ENCODE measurements at places on chromosomes 1 and 21. TPM values are rescaled to one million over a fixed set of nuclear protein-coding genes. Genes with fewer than 3 reads are reported as not detected.

The ALX3 gene
- total RNA-seq: not detected

The OBSCN gene
- total RNA-seq: 99.3 TPM

The TMCC2 gene
- 4.7 TPM for total RNA-seq

The ZNF683 gene
- 2.4 TPM for total RNA-seq

The KCNA2 gene
- total RNA-seq: 0.22 TPM

- no peak for DNase-seq
Observed at GRCh38 chr21:32135401-32136363, 143.2 kb downstream of the MIS18A start.

- DNase-seq: no peak
Observed at GRCh38 chr1:113912594-113913311, 7.6 kb downstream of the DCLRE1B start.

DNA sequence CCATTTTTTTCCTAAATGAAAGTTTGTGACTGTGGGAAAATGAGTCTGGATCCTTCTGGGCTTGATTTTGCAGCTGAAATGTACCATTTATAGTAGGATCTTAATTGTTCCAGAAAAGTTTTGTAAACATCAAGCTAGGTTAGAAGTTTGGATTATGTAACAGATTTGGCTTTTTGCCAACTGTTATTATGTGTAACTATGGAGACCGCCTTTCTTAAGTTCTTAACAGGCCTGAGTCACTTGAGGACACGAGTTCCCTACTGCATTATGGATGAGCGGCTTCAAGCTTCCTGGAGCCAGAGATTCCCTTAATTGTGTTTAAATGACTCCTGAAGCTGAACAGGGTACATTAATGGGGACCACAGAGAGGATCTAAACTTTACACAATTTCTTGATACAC, 22.2 kb downstream of the SLC25A33 start:
- peak; percentile 45 for DNase-seq

GRCh38 chr1:188426561-188426960, 1597.8 kb downstream of the PLA2G4A start:
- DNase-seq: no peak

DNA sequence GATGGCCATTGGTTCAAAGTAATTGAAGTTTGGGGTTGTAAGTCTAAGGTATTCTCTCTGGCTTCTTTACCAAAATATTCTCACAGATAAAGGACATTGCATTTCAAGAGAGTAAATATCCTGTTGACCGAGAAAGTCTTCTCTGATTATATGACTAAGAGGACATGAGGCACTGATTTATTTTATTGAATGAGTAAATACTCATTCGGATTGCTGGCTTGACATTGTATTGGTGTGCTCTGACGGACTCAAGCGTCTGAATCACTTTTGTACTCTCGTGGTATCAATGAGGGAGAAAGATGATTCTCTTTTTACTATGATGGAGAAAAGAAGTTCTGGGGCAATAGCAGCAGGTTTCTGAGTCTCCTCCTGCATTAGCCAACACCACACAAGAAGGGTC, 205.3 kb upstream of the RRP15 start:
- no peak for DNase-seq

DNA sequence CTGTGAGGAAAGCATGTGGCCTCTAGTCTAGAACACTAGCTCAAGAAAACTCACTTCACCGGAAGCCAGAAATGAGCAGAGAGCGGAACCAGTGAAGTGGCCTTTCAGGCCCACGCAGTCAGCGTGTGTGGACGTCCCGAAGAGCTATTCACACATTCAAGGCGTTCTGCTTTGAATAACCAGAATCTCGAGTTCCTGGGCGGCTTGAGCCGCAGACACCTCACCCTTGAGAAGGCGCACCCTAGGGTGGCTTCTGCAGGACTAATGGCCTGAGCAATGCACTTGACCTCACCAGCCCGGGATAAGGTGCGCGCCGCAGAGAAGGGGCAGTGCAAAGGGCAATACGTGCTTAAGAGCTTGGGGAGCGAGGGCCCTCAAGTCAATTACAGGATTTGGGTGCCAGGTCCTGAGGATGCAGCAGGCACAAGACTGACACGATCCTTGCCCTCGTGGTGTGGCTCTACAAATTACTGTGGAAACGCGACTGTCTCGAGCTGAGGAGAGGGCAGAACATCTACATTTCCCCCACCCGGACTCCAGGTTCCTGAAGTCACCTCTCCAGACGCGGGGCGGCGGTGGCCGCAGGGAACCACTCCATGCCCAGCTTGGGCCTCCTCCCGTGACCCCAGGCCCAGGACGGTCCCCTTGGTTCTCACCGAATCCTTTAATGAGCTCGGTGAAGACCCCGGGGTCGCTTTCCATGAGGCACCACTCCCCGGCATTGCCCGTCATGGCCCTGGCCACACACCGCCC, 455 bp downstream of the UCHL5 start:
- peak; percentile 12 for DNase-seq

DNA sequence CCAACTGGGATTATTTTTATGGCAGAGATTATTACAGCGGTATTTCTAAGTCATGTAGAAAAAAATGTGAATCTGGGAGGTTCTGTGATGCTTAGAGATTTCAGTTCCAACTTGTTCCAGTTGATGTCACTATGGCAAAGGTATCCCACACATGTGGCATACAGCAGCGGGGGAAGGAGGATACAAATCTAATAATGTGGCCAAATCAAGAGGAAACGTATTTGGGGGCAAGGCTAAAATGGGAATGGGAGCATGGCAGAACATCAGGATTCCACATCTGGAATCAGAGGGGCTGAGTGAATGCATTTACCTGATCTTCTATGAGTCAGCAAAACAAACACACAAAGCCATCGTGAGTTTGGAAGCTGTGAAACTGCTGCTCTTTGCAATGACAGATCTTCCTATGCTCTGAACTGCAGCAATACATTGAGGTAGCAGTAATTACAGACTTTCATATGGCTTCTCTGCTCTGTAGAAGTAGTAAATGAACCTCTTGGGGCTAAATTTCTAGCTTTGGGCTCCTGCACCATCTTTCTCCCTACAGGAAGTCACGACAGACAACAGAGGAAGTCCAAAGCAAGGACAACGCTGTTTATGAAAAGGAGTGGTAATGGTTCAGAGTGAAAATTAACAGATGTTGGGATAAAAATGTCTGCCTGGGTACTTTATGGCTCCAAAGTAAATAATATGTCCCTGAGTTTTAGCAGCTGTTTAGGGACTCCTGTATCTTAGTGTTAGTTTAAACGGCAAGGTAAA, 55.5 kb downstream of the GABPA start:
- DNase-seq: no peak

GRCh38 chr1:38500891-38501290, 358.7 kb downstream of the RRAGC start:
- DNase-seq: no peak

DNA sequence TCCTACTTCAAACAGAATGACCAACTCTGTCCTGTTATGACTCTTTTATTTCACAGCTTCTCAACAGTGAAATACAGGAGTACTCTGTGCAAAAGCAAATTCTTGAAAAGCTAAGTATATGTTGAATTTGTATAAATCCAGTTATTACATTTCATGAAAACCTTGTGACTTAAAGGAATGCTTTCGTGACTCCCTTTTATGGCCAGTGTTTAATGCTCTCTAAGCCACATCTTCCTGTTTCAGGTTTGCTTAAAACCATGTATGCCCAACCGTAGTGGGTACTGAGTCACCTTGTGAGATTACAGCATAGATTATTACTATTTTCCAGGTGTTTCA, 40.2 kb upstream of the KIF1B start:
- no peak for DNase-seq

GRCh38 chr1:8818325-8818775, 910 bp upstream of the RERE start:
- no peak for DNase-seq

GRCh38 chr21:41147096-41147978, 20.6 kb upstream of the BACE2 start:
- DNase-seq: no peak

GRCh38 chr1:81730881-81731280, 69.9 kb upstream of the ADGRL2 start:
- DNase-seq: no peak

DNA sequence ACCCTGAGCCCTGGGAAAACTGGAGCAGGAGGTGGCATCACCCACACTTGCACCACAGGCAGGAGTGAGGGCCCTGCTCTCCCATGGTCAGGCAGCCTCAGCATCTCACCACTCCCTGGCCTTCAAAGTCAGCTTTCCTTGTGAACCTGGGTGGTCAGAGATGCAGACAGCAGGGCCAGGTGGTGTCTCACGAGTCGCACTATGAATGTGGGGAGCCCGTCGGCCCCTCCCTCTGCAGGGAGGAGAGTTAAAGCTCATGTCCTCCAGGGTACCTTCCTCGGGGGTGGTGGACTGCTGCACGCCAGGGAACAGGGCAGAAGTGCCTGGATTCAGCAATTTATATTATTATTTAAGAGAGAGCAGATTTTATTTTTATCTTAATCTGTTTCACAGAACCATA, 24.1 kb downstream of the ABCG1 start:
- no peak for DNase-seq

- no peak for DNase-seq
Observed at GRCh38 chr1:58883037-58883887, 99.4 kb upstream of the JUN start.

DNA sequence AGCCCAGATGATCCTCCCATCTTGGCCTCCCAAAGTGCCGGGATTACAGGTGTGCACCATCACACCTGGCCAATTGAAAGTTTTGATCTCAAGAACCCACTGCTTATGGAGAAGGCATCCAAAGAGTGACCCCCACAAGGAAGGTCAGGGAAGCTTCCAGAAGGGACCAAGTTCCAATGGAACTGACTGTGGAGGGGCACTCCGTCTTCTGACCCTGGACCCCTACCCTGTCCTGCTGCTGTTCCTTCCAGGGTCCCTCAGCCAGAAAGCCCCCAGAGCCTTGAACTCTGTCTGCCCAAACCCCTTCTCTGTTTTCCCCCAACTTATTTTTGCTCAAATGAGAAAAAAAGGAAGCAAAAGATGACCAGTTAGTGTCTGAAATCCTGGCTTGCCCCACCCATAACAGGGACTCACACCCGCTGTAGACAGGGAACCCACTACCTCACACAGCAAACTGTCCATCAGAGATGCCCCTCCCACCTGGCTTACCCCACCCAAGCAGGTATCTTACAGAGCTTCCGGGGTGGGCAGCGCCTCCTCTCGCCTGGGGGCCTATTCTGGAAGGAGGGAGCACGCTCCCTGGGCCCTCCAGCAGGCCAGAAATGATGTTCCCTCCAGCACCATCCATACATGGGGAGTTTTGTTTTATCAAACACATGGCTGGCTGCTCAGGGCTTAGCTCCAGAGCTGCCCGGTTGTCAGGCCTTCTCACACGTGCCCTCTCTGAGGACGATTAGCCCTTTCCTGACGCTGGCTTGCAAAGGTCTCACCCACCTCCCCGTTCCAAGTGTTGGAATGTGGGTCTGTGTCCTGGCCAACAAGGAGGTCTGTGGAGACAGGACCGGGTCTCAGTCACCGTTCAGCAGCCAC, 3.1 kb upstream of the WNT3A start:
- DNase-seq: peak; percentile 12

DNA sequence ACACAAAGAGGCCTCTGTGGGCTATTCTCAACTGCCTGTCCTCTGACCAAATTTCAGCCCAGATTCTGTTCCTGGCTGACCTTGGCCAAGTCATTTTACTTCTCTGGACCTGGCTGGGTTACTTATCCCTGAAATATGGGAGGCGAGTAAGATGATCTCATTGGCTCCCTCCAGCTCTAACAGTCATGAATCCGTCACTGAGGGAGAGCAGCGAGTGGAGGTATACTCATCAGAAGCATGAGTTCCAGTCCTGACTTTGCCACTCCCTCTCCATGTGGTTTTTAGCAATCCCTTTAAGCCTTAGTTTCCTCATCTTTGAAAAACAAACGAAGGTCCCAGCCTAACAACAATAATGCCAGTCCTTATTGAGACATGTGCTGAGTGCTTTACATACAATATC, 63.5 kb downstream of the CCDC185 start:
- no peak for DNase-seq

- no peak for DNase-seq
Observed at GRCh38 chr1:93770640-93771039, 89.0 kb upstream of the BCAR3 start.

DNA sequence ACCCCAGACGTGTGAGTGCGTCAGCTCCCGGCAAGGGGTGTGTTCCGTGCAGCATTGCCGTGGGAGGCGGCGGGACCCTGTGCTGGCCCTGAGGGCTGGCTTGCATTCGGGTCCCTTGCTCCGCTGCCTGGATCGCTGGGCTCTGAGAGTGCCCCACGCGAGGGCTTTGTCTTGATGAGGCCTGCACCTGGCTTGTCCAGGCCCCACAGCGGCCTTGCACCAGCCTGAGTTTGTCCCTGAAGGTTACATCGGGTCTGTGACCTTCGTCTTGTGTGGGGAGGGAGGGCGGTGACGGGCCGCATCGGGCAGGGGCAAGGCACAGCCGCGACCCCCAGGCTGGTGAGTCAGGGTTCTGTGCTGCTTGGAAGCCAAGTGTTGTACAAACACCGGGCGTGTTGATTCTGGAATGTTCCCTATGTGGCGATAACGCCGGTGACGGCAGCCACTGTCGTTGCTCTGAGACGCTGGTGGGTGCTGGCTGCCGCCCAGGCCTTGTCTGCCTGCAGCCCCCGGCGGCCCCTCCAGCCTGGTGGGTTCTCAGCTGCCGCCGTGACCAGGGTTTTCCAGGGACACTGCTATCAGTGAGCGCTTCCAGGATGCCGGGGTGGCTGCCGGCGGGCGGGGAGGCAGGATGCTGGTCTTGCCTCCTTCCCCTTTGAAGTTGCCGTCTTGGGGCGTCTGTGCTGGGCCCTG, 42.9 kb downstream of the SLX9 start:
- no peak for DNase-seq

- DNase-seq: no peak
Observed at GRCh38 chr1:107687849-107688753, 276.9 kb downstream of the VAV3 start.

- DNase-seq: no peak
Observed at GRCh38 chr1:216723274-216723780, at the start of gene ESRRG. ESRRG (minus strand) TSS chr1:216723429; CDS start chr1:216723299, 130 bp downstream.

GRCh38 chr1:175088525-175088951, 20.9 kb downstream of the TNN start:
- no peak for DNase-seq

GRCh38 chr1:30029677-30030076, 693.7 kb downstream of the MATN1 start:
- no peak for DNase-seq

GRCh38 chr1:227780101-227781044, 35.1 kb upstream of the PRSS38 start:
- no peak for DNase-seq

DNA sequence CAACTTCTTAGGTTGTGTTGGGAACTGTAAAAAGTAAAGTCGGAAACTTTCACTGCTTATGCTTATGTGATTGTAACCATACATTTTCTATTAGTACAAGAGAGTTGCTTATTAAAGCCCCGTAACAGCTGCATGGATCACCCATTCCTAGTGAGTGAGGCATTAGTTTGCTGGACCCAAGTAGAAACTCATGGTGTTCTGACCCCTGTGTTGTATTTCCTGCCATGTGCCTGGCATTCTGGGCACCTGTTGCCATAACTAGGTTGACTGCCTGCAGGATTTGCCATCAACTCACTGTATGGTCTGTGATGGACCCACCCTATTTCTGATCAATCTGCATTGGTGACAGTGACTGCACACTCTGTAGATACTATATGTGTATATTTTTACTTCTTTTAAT, 173.0 kb downstream of the PGBD5 start:
- DNase-seq: no peak

GRCh38 chr1:176932114-176933104, 232.1 kb downstream of the ASTN1 start:
- no peak for DNase-seq

All from naive thymus-derived CD8-positive, alpha-beta T cell (primary cell).